ENCODE measurements at places on chromosomes 12 and 14. TPM values are rescaled to one million over a fixed set of nuclear protein-coding genes. Genes with fewer than 3 reads are reported as not detected.
A peak's percentile ranks its signal among the peaks of the same experiment; 100 is the strongest.

GRCh38 chr14:97946240-97946639 is 1149.1 kb downstream of the VRK1 start:
- no peak overlapping the region for H3K4me3 ChIP-seq
- no peak for DNase-seq
- H3K36me3 ChIP-seq = no peaks in the 10 kb centered on the region
- no peaks in the 10 kb centered on the region for H3K4me1 ChIP-seq

DNA sequence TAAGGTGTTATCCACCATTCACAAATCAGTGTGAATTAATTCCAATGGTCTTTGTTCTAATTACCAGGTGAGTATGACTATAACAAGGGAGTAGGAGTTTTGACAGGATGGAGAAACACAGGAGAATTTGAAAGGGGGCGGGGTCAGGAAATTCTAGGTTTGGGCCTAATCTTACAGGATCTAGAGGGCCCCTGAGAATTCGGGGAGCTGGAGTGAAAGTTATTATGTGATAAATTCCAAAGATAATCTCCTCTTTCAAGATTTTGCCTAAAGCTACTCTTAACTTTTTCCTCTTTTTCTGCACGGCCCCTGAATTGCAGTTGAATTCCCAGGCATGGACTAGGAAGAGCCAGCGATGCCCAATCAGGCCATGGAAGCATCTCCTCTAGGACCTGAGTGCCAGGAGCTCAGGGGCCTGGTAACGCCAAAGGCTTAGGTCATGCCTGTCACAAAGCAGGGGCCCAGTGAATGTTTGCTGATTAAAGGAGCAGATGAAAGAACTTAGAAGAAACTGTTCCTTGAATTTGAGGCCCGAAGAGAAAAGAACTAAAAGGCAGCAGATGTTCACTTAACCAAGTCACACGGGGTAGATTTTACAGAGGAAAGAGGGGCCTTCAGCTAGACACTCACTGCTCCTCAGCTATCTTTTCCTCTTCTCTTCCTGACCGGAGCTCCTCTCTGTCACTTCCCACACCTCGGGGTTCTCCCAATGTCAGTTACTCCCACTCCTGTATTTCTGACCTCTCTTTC is 195.5 kb downstream of the PPM1H start:
- H3K4me1 ChIP-seq = no peaks in the 10 kb centered on the region
- no peaks in the 10 kb centered on the region for H3K27me3 ChIP-seq
- DNase-seq = no peak
- H3K4me3 ChIP-seq = peak overlapping the region; percentile 22

DNA sequence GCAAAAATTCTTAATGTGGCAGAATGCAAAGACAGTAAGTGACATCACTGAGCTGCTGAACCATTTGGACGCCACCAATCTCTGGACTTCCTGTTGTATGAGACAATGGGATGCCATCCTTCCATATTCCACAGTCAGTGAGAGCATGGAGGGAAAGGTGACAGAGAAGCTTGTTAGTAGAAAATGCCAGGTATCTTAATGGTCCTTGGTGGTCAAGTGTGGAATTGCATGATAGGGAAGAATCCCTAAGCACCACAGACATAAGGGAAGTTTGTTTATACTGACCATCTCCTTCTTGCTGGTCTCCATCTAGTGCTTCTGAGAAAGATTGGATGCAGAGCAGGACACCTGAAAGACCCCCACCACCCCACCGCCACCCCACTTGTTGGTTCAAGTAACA is 1410.0 kb upstream of the TMEM132C start:
- H3K27me3 ChIP-seq = no peaks in the 10 kb centered on the region
- DNase-seq = no peak
- H3K4me1 ChIP-seq = no peaks in the 10 kb centered on the region
- H3K27ac ChIP-seq = no peak overlapping the region

CNTN1 gene
- 16.4 TPM for total RNA-seq

Data from breast epithelium (tissue), 4 donors.